CD4-positive, alpha-beta T cell treated with Interleukin-10 for 1 hour (primary cell): ENCODE measurements at places on chromosomes 11 and 22.
A peak's percentile ranks its signal among the peaks of the same experiment; 100 is the strongest.

GRCh38 chr22:21982338-21982965 lies at the start of gene TOP3B:
TOP3B (minus strand) TSS chr22:21982787; CDS start chr22:21975709, 7,078 bp downstream.
- peak; percentile 82 for DNase-seq

GRCh38 chr11:110468121-110468520 lies 38.4 kb downstream of the FDX1 start:
- DNase-seq, result no peak

GRCh38 chr11:90241414-90241813 lies 18.6 kb upstream of the CHORDC1 start:
- no peak for DNase-seq

- DNase-seq, result no peak
Observed at GRCh38 chr11:57340039-57340615, 2.0 kb downstream of the P2RX3 start.

- DNase-seq, result no peak
Observed at GRCh38 chr11:12668166-12668565, 6.1 kb upstream of the TEAD1 start.

- DNase-seq, result no peak
Observed at GRCh38 chr22:48338793-48339705, 1488.6 kb downstream of the BRD1 start.

GRCh38 chr11:95500466-95500865 lies 269.5 kb upstream of the SESN3 start:
- no peak for DNase-seq

- peak; percentile 83 for DNase-seq
Observed at GRCh38 chr11:118198370-118198769, 21.9 kb upstream of the SCN2B start.

- DNase-seq, result no peak
Observed at GRCh38 chr11:85277693-85278092, 349.5 kb downstream of the DLG2 start.

DNA sequence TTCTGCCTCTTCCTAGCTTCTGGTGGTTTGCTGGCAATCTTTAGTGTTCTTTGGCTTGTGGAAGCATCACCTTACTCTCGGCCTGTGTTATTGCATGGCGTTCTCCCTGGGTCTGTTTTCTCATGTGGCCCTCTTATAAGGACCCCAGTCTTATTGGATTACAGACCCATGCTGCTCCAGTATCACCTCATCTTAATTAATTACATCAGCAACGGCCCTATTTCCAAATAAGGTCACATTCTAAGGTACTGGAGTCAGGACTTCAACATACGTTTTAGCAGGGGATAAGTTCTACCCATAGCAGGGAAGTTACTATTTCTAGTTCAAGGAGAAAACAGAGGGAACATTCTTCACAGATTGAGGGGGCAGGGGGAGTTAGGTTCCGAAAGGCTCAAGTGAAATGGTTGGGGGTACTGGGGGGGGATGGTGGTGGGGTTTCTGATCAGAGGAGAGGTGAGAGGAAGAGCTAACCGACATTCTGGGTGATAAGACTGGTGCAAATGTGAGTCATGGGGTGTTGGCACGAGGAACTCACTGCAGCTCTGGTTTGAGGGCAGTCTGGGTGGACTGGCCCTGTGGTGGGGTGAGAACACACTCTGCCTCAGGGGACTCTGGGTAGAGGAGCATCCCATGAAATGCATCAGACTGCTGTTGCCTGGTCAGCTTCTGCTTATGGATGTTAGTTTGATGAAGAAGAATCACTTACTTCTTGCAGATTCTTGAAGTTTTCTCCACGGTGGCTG lies 51.5 kb upstream of the ZBED5 start:
- DNase-seq, result no peak

GRCh38 chr11:18536209-18536608 lies 9.5 kb upstream of the TSG101 start:
- DNase-seq, result no peak
